ENCODE measurements at places on chromosomes 12 and 14. TPM values are rescaled to one million over a fixed set of nuclear protein-coding genes. Genes with fewer than 3 reads are reported as not detected.

MYRFL gene
- under 0.01 TPM for total RNA-seq

NOVA1 gene
- total RNA-seq: 1.9 TPM

CD4 gene
- 0.09 TPM for total RNA-seq

ITGA7 gene
- total RNA-seq: 0.09 TPM

JDP2 gene
- 2.0 TPM for total RNA-seq

CMTM5 gene
- not detected for total RNA-seq

C2CD5 gene
- 14.3 TPM for total RNA-seq

CRIP2 gene
- total RNA-seq: 227 TPM

CCDC196 gene
- not detected for total RNA-seq

PIK3C2G gene
- total RNA-seq: not detected

RERG gene
- not detected for total RNA-seq

OVCH1 gene
- 0.85 TPM for total RNA-seq

RBMS2 gene
- 25.3 TPM for total RNA-seq

KRT78 gene
- not detected for total RNA-seq

GRIN2B gene
- not detected for total RNA-seq

CACNA1C gene
- total RNA-seq: not detected

TSHR gene
- not detected for total RNA-seq

CCDC197 gene
- total RNA-seq: not detected

RHOJ gene
- 112 TPM for total RNA-seq
